Small intestine (tissue), 16 donors: ENCODE measurements at places on chromosomes 3 and 15.
A peak's percentile ranks its signal among the peaks of the same experiment; 100 is the strongest.

DNA sequence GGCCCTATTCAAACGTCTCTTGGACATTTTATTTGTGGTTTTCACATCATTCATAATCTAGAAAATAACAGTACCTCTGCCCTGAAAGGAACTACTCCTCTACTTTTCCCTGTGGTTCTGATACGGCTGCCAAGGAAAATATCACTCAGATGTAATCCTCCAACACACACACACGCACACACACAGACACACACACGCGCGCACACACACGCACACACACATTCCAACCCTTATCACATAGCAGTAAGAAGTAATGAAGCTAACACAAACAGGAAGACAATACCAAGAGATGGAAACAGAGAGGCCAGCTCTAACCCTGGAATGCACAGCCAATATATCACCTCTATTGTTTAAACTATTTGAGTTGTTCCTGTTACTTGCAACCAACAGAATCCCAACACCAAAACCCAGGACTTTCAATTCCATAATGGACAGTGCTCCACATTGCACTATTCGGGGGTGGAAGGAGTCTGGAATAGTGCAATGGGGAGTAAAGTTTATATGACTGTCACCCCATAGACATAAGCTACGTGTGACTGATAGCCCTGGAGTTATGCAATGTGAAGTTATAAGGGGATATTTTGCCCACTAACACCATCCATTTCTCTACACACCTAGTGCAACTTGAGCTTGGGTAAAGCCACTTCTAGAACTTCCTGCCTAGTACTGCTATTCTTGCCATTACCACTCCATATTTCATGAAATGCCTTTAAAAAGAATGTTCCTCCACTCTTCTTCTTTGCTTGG, 71.3 kb upstream of the FNDC3B start:
- DNase-seq = no peak

DNA sequence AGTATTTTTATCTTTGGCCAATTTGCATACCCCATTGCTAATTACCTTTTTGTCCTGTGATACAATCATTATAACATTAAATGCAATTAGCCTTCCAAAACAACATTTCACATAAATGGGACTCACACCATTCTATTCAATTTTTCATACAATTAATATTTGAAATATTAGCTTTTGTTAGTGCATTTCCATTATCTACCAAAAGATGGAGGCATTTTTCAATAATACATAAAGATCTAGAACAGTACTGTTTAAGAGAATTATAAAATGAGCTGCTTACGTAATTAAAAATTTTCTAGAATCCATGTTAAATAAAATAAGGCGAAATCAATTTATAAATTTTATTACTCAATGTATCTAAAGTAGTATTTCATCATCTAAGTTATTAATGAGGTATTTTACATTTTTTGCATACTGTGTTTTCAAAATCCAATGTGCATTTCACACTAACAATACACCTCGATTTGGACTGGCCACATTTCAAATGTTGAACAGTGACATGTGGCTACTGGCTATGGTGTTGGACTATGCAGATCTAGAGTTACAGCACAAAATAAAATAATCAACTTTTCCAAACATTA, 74.3 kb downstream of the TJP1 start:
- DNase-seq = peak; percentile 18

DNA sequence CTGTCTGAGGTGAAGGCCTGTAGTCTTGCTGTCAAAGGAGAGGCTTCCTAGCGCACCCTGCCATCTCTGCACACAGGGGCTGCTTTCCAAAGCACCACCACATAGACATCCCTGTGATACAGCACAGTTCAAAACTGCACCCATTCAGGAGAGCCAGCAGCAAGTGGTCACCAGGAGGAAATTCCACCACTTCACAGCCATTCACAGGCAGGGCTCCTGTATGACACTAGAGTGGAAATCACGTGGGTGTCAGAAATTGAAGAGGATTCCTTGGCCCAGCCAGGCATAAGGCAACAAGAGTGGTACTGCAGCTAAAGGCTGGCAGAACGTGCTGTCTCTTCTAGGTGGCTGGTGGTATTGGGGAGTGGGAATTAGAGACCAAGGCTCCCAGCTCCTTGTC, 102.8 kb downstream of the RFTN1 start:
- DNase-seq = no peak

GRCh38 chr3:30668051-30668609, 61.7 kb downstream of the TGFBR2 start:
- no peak for DNase-seq

- peak; percentile 52 for DNase-seq
Measured at GRCh38 chr3:69199942-69200341, 77.5 kb upstream of the LMOD3 start.

- DNase-seq = no peak
Measured at GRCh38 chr3:111151438-111151837, 79.8 kb downstream of the NECTIN3 start.

DNA sequence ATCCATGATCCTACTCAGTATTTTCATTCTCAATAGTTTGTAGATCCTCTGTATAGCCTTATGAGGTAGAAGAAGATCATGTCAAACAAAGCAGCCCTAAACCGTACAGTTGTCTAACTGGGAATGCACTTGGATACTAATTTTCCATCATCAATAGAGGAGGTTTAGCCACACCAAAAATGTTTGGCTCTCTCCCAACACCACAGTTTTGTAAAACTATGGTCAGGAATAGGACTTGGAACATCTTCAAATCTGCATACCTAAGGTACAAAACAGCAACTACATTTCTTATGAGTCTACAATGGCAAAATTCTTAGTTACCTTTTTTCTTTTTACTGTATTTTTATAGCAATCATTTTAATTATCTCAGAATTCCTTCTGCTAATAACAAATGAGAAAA, 1001.6 kb downstream of the ROBO2 start:
- DNase-seq = no peak

DNA sequence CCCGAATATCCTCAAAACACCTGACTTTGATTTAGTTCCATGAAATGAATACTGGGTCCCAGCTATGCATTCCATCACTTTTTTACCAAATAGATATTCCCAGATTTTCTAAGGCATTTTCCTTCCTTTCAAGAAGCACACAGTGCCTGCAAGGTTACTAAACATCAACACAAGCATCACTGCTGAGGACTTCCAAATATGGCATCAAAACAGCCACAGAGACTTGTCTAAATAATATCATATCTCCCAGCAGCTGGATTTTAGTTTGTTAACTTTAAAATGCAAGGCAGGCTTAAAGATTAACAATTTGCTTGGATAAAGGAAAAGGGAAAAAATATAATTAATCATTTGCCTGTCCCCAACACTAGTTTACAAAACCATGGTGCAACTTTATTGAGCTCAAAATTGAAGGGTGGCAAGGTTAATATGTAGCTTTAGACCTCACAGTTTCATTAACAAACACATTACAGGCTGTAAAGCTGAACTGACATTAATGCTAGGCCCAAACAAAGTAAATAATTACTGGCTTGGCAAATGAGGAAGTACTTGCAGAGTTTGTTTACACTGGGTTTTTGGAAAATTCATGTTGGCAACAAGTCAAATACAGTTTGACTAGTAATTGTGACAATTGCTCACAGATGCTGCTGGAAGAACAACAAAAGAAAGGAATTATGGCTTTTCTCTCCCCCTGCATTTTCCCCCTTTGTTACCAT, 401.7 kb upstream of the CDIN1 start:
- DNase-seq = peak; percentile 21

GRCh38 chr15:64459066-64459781, 1.2 kb upstream of the ZNF609 start:
- no peak for DNase-seq

- peak; percentile 4 for DNase-seq
Measured at GRCh38 chr3:133413161-133414020, 13.5 kb downstream of the BFSP2 start.

DNA sequence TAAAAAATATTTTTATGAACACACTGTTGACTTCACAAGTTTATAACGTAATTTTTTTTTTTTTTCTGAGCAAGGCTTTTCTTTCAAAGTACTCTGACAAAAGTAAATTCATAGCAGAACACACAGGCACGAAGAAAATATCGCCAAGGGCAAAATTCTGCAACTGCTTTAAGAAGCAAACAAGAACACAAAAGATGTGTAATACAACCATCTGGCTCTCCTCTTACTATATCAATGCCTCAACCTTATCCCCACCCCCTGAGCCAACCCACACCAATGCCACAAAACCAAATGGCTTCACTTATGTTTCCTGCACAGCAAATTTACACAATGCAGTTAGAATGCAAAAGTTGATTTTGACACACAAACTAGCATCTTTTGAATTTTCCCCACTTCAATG, 274.2 kb downstream of the FOXP1 start:
- DNase-seq = no peak

GRCh38 chr3:89145995-89146394, 38.6 kb downstream of the EPHA3 start:
- DNase-seq = no peak

GRCh38 chr3:36918050-36918449, 26.8 kb downstream of the TRANK1 start:
- no peak for DNase-seq

DNA sequence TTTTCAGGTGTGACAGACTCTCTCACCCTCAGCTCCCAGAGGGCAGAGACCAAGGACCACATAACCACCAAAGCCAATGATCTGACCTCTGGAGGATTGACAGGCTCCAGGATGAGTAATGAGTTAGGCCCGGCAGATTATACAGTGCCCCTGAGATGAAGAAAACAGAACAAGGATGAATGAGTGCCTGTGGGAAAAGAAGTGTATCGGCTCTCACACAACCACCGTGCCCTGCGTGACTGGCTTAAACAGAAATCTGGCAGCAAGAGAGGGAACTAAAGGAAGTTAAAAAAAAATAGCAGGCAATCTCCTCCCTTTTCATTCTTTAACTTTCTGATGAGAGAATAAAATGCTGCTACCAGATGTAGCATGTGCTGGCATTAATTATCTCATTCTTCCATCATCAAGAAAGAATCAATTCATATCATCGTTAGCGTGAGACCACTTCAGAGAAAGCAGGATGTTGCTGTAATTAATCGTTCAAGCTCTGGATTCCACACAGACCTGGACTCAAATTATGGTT, 227.5 kb upstream of the COL8A1 start:
- no peak for DNase-seq

GRCh38 chr3:185737020-185737419, 87.8 kb downstream of the IGF2BP2 start:
- no peak for DNase-seq

GRCh38 chr3:98733812-98734281, 29.3 kb upstream of the ST3GAL6 start:
- peak; percentile 49 for DNase-seq

GRCh38 chr3:115341208-115341607, 194.1 kb upstream of the ZBTB20 start:
- no peak for DNase-seq

DNA sequence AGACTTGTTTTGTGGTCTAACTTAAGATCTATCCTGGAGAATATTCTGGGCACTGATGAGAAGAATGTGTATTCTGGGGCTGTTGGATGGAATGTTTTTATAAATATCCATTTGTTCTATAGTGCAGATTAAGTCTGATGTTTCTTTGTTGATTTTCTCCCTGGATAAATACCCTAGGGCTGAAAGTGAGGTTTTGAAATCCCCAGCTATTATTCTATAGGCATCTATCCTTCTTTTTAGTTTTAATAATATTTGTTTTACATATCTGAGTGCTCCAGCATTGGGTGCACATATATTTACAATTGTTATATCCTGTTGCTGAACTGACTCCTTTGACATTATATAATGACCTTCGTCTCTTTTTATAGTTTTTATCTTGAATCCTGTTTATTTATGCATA, 42.9 kb downstream of the GALK2 start:
- DNase-seq = no peak

- DNase-seq = no peak
Measured at GRCh38 chr3:133158686-133159085, 120.5 kb downstream of the TMEM108 start.

GRCh38 chr3:10516544-10517452, 11.4 kb upstream of the ATP2B2 start:
- no peak for DNase-seq

- DNase-seq = no peak
Measured at GRCh38 chr3:151576511-151577137, 115.8 kb upstream of the IGSF10 start.

DNA sequence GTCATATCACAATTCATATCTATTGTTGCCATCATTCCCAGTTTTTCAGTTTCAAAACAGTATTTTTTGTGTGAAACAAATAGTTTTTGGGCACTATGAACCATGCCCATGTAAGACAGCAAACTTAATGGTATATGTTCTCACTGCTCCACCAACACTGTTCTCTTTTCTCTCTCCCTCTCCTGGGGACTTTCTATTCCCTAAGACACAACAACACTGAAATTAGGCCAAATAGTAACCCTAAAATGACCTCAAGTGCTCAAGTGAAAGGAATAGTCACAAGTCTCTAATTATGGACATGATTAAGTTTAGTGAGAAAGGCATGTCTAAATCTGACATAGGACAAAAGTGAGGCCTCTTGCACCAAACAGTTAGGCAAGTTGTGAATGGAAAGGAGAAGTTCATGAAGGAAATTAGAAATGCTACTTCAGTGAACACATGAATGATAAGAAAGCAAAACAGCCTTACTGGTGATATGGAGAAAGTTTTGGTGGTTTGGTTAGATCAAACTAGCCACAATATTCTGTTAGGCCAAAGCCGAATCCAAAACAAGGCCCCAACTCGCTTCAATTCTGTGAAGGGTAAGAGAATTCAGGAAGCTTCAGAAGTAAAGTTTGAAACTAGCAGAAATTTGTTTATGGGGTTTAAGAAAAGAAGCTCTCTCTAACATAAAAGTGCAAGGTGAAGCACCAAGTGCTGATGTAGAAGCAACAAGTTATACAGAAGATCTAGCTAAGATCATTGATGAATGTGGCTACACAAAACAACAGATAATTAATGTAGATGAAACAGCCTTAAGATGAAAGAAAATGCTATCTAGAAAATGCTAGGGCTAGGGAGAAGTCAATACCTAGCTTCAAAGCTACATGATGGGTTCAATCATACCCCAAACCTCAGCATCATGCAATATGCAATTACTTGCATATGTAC, 104.2 kb downstream of the CBLB start:
- no peak for DNase-seq

- peak; percentile 86 for DNase-seq
Measured at GRCh38 chr15:63501256-63502089, 2.9 kb upstream of the USP3 start.

DNA sequence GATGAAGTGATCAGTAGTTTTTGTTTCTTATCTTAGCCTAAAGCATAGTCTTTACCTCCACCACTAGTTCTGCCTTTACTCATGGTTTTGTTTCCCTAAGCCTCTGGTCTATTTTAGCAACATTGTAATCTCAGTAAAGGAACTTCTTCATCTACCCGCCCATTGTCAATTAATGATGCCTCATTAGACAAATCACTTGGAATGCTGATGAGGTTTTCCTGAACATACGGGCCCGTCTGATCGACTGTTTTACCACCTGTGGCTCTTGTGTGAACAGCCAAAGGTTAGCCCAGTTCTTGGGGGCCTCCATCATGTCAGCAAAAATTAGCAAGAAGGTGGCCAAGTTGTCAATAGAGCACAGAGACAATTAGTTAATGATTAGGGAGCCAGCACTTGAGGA, 470.1 kb upstream of the ARRDC4 start:
- DNase-seq = no peak

GRCh38 chr3:4641863-4642563, 148.9 kb downstream of the ITPR1 start:
- no peak for DNase-seq
